ENCODE measurements at places on chromosomes 2 and 18.

DNA sequence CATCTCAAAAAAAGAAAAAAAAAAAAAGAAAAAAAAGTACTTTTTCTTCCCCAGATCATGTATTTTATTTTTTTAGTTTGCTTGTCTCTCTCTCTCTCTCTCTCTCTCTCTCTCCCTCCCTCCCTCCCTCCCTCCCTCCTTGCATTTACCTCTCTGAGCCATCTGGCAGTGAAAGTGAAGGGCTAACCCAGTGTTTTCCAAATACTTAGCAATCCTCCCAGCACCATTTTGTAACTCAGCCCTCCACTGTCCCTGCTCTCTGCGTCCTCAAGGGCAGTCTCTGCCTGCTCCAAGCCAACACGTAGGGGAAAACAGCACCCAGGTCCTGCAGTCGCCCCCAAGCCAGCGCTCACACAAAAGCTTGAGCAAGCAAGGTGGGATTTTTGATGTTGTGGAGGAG is 19.6 kb upstream of the TEX44 start:
- DNase-seq, result no peak

GRCh38 chr2:176814740-176815367 is 397.7 kb upstream of the HNRNPA3 start:
- DNase-seq, result no peak

DNA sequence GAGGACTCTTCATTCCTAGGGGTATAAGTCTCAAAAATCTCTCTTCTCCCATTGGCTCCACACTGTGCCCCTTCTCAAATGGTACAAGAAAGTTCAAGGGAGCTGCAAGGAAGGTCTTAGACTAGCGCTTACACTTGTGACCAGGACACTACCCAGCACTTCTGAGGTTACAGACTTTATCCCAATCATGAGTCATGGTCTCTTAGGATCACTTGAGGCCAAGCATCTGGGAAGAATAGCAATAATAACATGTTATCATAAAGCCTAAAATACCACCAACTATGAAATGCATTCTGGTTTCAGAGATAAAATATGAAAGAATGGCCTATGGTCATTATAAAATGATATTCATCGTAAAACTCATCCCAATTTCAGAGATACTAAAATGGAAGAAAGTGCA is 309.9 kb upstream of the PKDCC start:
- no peak for DNase-seq

- DNase-seq, result peak; percentile 62
Measured at GRCh38 chr2:160918906-160919503, 241.2 kb upstream of the TANK start.

DNA sequence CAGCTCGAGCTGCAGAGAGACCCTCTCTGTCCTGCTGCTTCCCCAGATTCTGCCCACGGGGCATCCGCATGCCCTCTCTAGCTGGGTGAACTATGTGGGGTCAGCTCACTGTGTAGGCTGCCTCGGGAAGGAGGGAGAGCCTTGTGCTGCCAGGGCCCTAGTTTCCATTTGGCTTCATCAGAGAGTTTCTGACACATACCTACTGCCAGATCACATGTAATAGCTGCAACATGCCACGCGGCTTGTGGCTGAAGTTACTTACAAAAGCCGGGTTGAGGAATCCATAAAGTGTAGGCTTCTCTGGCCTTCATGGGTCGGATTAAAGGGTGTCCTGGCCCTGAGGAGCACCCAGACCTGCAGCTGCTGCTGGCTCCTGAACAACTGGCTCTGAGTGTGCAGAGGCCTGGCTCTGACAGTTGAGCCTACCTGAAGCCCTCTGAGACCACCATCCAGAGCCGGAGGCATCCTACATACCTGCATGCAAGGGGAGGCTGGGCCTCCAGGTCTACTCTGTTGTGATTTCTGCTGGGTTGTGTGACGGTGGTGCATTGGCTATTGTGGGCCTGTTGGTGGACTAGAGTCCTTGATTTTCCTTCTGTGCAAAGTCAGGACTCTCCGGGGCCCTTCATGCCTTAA is 130.0 kb downstream of the SH3RF3 start:
- no peak for DNase-seq

- DNase-seq, result no peak
Measured at GRCh38 chr18:8507915-8508705, 101.1 kb upstream of the RAB12 start.
